ENCODE measurements at places on chromosomes 6 and 20.

DNA sequence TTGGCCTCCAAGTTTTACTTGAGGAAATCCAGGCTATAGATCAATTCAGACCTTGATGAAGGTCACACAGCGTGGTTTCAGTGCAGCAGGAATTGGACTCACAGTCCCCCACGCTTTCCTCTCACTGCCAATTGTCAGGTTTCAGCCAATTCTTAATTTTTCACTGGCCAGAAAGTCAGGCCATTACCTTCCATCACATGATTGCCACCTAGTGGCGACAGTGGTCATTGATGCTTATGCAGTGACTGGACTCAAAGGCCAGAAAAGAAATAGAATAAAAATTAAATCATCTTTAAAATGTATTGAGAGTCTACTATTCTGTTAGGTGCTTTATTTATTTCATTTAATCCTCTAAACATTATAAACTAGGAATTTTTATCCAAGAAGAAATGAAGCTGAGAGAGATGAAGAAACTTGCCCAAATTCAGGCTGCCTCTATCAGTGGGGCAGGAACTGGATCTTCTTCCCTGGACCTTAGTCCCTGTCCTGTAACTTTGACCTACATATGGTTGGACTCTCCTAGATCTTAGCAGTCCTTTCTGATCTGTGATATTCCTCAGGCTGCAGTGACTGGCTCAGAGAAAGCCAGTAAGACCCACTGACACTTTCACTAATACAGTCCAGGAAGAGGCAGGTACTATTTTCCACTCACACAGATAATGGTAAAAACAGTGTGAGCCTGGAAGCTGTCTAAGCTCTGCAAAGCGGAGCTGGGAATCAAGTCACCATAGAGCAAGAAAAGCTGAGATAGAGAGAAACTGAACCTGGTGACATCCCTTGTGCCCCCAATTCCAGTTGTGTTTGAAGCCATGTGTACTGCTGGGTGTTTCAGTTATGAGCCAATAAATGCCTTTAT, 133.3 kb downstream of the ELOVL4 start:
- DNase-seq, result peak; percentile 79

DNA sequence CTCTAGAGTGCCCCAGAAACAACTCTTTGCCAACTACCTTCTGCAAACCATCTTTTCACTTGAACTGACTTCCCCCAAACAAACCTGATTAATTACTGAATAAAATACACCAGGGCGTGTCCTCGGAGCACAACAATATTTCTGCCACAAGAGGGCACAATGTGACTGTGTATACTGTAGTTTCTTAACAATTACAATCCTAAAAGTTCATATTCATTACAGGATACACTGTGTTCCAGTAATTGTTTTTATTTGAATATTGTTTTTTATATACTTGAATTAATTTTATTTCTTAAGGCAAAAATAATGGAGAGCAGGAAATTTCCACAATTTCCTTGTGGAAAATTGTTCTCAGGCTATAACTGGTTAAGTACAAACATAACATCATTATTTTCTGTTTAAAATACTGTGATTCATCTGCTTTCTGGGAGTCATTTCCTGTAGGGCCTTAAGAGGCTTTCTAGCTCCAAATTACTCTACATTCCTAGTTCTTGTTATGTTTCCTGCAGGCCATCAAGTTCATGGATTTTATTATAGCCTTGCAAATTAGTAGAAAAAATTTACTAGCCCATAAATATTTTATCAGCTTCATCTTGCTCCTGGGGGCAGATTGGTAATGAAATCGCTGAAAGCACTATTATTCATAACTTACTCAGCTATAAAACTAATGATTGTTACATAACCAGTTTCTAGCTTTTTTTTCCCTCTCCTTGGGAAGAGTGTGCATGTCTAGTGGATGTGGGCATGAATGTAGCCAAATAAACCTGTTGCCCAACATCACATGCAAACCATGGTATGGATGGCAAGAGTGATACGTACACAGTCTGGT, 51.9 kb upstream of the SLC22A16 start:
- DNase-seq, result peak; percentile 76

DNA sequence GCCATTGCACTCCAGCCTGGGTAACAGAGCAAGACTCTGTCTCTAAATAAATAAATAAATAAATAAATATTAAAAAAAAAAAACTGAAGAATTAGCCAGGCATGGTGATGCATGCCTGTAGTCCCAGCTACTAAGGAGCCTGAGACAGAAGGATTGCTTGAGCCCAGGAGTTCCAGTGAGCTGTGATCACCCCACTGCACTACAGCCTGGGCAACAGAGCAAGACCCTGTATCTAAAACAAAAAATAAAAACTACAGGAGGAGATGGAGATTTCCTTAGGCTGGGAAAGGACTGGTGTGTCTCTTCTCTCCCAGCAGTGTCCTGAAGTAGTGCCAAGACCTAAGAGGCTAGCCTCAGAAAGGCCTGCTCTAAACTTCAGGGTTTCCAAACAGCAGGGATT, 8.1 kb upstream of the GTF3C6 start:
- DNase-seq, result no peak

DNA sequence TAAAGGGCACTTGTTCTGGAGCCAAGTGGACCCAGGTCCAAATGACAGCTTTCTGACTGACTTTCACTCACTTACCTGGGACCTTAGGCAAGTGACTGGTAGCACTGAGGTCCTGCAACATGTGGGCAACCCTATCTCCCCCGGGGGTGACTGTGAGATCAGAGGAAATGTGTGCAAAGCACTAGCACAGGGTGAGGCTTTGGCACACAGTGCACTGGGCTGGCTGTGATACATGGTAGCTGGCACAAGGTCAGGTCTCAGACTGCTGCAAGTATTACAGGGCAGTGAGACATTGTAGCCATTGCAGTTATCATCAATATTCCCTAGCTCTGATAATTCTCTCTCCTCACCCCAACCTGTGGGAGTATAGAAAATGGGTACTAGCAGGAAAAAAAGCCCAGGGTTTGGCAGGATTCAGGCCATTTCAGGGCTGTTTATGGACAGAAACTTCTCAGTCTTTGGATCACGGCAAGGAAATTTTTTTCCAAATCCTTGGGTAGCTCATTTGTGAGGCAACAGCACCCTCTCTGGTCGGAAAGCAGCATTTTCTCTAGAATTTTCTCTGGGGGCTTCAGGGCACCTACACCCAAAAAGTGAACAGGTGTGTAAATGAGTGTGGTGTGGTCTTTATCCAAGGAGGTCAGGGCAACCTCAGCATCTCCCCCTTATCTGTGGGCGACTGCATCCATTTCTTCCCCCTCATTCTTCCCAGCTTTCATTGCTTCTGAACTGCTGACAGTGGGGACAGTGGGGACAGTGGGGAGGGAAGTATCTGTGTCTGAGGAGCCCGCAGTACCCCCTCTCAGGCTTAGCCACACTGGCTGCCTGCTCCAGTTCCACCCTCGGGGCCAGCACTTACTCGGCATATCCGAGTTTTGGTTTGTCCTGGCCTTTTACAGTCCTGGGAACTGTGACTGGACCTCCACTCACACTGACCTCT, 148.7 kb upstream of the PHACTR3 start:
- DNase-seq, result peak; percentile 34

DNA sequence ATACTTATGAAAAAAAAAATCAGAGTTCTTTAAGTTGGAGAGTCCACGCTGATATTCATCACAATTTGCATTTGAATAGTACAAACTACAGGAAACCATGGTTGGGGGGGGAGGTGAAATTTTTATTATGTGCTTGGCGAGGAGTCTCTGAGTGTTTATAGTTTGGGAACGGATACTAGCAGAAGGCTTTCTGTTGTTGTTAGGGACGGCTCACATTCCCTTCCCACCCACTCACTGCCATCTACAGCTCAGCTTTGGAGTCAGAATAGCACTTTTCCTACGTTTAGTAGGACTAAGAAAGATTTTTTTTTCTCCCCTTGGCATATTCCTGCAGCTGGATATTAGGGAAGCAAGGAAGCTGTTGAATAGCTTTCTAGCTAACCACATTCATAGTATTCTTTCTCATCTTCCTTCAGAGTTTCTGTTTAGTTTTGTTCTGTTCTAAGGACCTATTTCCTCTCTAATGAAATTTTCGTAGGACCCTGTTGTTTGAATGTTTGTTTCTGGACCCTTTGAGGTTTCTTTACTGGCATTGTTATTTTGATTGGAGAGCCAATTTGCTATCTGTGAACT, 235.1 kb upstream of the ZNF217 start:
- peak; percentile 84 for DNase-seq

GRCh38 chr6:68158256-68158655, 476.8 kb upstream of the ADGRB3 start:
- DNase-seq, result no peak

DNA sequence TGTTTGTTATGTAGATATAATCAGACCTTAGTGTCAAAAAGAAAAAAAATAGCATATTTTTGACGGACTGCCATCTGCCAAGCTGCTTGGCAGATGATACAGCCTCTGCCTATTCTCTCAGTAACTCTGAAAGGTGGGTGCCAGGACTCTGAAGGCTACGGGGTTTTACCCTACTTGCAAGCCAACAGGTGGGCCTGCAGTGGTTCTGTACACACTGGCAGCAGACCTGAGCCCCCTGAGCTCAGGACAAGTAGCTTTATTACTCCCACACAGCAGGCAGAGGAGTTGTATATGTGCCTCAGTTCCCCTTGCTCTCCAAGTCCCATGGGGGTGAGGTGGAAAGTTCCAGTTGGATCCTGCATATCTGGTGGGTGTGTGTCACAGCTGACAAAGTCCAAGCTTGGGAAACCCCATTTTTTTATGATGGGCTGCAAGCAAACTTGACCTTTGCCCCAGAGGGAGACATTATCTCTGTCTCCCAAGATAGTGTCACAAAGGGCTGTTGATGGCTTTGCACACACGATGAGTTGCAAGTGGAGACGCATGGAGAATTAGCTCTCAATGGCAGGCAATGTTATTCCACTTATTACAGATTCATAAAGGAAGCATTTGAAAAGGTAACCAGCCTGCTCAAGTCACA, 20.5 kb upstream of the AFDN start:
- DNase-seq, result no peak

DNA sequence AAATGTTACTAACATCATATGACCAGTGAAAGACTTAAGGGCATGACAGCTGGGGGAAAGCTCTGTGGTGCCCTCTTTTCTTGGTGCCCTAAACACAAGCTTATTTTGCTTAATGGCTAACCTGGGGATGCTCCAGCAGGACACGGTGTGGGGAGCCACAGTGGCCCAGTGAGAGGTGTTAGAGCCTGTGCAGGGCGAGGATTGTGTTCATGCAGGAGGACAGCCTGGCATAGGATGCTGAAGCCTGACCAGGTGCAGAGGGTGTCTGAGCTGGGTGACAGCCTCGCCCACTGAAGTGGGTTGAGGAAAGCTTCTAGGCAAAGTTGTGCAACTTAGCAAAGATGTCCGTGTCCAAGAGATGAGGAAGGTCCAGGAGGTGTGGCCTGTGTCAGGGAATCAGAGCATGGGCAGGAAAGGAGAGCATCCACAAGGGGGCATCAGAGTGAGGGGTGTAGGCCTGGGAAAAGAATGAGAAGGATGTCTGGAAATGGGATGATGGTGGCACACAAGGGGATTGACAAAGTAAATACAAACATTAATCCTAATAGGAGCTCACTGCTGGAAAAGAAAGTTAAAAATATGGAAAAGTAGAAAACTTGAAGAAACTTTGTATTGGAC, 33.9 kb downstream of the SLC17A4 start:
- DNase-seq, result peak; percentile 77

- DNase-seq, result no peak
Observed at GRCh38 chr20:35398660-35399144, 13.1 kb downstream of the UQCC1 start.

DNA sequence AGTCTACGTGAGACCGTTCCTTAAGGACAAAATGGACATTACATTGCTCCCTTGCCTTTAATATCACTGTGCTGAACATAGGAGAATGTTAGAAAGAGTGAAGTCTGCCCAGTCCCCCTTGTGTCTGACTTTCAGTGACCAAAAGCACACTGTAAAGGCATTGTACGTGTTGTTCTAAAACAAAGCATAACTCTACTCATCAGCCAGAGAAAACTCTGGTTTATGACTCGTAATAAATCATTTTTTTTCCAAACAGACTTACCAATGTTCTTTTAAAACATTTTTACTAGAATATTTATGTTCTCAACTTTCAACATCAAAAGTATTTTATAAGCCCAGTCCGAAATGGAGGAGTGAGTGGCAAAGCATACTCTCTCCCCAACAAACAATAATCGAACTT, 262.5 kb downstream of the GJA1 start:
- no peak for DNase-seq

GRCh38 chr6:54291146-54291545, 17.1 kb upstream of the TINAG start:
- peak; percentile 57 for DNase-seq

- no peak for DNase-seq
Observed at GRCh38 chr20:52263757-52264156, 72.2 kb upstream of the ZFP64 start.

GRCh38 chr20:17584689-17585088, 14.8 kb downstream of the DSTN start:
- DNase-seq, result no peak

Measured in MCF 10A (cell line).